Right ventricle myocardium inferior (tissue), 1 donor: ENCODE measurements at places on chromosomes 2 and 18.

- no peak for DNase-seq
Observed at GRCh38 chr2:31254237-31255203, 20.6 kb downstream of the EHD3 start.

GRCh38 chr2:227376656-227377396 lies 2.3 kb downstream of the TM4SF20 start:
- no peak for DNase-seq

GRCh38 chr2:201257381-201257955 lies 2.9 kb upstream of the CASP8 start:
- DNase-seq: peak; percentile 78

- DNase-seq: no peak
Observed at GRCh38 chr2:64243081-64244036, 99.1 kb upstream of the PELI1 start.
